ENCODE measurements at places on chromosomes 1 and 21.

GRCh38 chr1:117261424-117261785 lies 50.7 kb upstream of the VTCN1 start:
- DNase-seq, result no peak

GRCh38 chr1:214364786-214365295 lies 83.9 kb downstream of the SMYD2 start:
- DNase-seq, result no peak

GRCh38 chr1:170407138-170407537 lies 124.8 kb upstream of the GORAB start:
- DNase-seq, result peak; percentile 17

DNA sequence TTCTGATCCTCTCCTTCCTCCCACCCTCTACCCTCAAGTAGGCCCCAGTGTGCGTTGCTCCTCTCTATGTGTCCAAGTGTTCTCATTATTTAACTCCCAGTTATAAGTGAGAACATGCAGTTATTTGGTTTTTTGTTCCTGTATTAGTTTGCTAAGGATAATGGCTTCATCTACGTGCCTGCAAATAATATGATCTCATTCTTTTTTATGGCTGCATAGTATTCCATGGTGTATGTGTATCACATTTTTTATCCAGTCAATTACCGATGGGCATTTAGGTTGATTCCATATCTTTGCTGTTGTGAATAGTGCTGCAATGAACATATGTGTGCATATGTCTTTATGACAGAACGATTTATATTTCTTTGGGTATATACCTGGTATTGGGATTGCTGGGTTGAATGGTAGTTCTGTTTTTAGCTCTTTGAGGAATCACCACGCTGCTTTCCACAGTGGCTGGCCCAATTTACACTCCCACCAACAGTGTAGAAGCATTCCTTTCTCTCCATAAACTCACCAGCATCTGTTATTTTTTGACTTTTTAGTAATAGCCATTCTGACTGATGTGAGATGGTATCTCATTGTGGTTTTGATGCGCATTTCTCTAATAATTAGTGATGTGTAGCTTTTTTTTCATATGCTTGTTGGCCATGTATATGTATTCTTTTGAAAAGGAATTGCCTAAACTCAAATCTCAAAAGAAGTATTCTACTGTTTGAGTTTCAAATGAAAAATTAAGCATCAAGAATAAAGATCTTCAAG lies 116.9 kb downstream of the ETS2 start:
- DNase-seq, result no peak

- DNase-seq, result no peak
These were observed 200.5 kb downstream of the PCP4 start for GRCh38 chr21:40067751-40068150.

GRCh38 chr1:20063861-20064292 lies 6.1 kb upstream of the PLA2G5 start:
- DNase-seq, result peak; percentile 45

- no peak for DNase-seq
These were observed 243.4 kb upstream of the PTBP2 start for GRCh38 chr1:96478228-96478627.

- DNase-seq, result no peak
These were observed 29.7 kb upstream of the RNF2 start for GRCh38 chr1:185015631-185016030.

DNA sequence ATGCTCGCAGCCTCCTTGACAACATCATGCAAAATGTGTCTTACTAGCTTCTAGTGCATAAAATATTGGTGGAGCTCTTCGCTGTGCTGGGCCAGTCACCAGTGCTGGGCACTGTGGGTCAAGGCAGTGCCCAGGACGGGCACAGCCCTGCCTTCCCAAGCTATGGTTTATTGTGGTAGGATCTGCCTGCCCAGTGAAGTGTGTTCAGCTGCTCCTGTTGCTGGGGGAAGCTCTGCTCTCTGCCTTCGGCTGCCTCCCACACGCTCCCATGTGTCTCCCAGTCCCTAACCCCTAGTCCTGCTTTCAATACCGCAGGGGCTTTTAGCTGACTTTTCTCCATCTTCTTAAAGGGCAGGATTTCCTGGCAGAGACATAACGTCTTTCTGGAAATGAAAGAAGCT lies 15.7 kb downstream of the EPHX1 start:
- no peak for DNase-seq

DNA sequence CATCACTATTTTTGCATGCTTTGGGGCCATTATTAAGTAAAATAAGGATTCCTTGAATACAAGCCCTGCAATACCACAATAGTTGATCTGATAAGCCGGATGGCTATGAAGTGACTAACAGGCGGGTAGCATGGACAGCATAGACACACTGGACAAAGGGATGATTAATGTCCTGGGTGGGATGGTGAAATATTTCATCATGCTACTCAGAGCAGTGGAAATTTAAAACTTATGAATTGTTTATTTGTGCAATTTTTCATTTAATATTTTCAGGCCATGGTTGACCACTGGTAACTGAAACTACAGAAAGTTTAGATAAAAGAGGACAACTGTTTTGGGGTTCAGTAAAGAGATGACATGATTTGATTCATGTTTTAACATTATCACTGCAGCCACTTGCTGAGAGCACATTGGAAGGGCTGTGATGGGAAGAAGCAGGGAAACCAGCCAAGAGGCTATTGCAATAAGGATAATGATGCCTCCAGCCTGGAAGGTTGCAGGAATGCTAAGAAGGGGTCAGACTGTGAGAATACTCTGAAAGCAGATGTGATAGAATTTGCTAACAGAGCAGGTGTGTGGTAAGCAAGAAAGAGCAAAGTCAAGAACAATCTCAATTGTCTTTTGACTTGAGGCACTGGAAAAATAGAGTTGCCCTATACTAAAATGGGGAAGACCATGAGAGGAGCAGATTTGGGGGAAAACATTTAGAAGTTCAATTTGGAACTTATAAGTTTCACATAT lies 62.5 kb upstream of the TNFSF4 start:
- peak; percentile 93 for DNase-seq

GRCh38 chr1:112769611-112770010 lies 54.5 kb upstream of the PPM1J start:
- DNase-seq, result no peak

DNA sequence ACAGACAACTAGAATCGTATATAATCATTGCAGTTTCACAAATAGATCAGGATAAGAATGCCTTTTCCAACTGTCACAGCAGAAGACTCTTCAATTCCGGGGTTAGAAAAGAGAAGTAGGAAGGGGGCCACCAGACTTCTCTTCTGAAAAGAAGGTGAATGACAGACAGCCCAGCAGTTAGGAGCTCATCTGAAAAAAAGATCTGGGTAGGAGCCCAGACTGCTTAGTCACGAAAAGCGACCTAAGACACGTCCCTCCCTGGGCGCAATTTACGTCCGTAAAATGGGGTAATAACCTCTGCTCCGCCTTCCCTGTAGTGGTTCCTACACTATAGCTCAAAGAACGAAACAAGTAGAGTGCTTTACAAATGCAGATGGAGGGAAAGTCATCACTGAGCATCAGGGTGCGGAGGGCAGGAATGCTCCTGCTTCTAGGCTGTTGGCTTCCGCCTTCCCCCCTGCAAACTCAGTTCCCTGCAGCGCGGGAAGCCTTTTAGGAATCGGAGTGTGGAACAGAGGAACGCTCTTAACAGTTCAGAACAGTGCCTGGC lies 582 bp downstream of the ORC1 start:
- no peak for DNase-seq

- DNase-seq, result no peak
These were observed 22.4 kb upstream of the EPS8L3 start for GRCh38 chr1:109786112-109786480.

DNA sequence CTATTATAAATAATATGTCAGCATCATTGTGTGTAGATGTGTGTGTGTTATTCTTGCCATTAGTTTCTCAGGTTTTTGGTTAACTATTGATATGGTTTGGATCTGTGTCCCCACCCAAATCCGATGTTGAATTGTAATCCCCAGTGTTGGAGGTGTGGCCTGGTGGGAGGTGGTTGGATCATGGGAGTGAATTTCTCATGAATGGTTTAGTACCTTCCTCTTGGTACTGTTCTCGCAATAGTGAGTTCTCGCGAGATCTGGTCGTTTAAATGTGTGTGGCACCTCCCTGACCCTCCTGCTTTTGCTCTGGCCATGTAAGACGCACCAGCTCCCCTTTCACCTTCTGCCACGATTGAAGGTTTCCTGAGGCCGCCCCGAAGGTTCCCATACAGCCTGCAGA lies 9.6 kb upstream of the POFUT2 start:
- no peak for DNase-seq

DNA sequence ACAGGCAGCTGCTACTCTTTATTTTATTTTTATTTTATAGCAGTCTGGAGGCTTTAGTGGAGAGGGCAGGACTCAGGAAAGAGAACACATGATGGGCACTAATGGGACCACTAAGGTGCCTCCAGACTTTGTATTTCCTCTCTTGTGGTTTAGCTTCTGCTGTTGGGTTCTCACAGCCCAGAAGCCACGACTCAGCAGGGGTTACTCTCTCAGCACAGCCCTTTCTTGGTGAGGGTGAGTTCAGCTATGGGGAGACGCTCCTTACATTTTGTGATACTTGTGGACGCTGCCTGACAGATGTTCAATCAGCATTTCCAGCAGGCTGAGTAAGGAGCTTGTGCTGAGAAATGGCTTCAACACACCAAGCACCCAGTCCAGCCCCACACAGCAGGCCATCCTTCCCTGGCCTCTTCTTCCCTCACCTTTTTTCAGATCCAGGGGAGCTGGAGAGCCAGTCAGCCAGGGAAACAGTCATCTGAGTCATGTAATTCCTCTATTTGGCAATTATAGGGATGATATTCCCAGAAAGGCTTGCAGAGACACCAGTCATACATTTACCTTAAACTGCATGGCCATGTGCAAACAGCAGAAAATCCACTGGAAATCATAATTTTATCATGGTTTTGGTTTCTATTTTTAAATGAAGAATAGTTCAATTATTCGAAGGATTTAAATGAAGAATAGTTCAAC lies 53.2 kb upstream of the RAB3GAP2 start:
- DNase-seq, result no peak

GRCh38 chr1:167575649-167576048 lies 22.1 kb upstream of the CREG1 start:
- no peak for DNase-seq

- DNase-seq, result no peak
These were observed 36.9 kb upstream of the IFI16 start for GRCh38 chr1:158972841-158973240.

- no peak for DNase-seq
These were observed 643.3 kb downstream of the NPHP4 start for GRCh38 chr1:5348732-5349465.

- no peak for DNase-seq
These were observed 41.7 kb downstream of the AZIN2 start for GRCh38 chr1:33122483-33123178.

GRCh38 chr1:167514288-167514687 lies 4.0 kb downstream of the CD247 start:
- DNase-seq, result no peak

- no peak for DNase-seq
These were observed 218.6 kb upstream of the PLXNA2 start for GRCh38 chr1:208462761-208463160.

DNA sequence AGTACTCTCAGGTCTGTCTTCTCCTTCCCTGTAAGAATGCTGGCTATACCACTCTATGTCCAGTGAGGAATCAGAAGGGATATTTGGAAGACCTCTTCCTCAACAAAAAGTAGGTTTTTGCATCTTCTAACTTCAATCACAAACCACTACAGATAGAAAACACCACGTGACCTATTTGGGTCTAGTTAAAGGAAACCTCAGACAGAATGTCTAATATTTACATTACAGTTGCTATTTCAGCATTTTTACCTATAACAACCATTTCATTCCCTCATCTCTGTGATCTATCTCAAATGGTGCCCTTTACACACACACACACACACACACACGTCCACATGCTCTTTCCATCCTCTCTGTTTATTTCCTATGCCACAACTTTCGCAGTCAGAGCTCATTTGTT lies 7.9 kb upstream of the ADORA3 start:
- DNase-seq, result no peak

DNA sequence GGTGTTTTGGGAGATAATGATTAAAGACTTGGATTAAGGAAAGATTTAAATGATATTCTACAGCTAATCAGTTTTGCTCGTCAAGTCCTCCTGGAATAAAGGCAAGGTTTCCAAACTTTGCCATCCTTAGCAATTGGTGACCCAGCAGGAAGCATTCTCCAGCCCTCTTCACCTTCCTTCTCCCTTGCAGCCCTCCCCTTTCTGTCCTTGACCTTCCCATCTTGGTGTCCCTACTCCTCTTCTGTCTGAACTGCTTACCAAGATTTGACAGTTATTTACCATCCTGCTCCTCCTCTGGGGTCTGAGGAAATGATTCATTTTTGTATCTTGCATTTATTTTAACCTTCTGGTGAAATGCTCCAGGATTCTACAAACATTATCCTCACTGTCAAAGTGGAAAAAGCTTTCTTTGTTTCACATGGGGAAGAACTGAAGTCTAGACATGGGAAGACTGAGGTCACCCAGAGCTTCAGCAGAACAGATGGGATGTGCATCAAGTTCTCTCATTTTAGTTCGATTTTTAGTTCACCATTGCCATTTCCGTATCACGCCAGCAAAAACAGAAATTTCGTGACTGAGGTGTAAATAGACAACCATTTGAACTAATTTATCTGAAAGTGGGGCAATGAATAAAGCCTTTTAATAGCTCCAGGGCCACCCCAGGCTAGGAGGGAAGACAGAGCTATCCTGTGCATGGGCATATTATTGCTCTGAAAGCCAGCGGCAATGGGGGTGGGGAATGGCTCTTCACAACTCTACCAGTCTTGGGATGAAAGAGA lies 504.4 kb upstream of the PLXNA2 start:
- no peak for DNase-seq

DNA sequence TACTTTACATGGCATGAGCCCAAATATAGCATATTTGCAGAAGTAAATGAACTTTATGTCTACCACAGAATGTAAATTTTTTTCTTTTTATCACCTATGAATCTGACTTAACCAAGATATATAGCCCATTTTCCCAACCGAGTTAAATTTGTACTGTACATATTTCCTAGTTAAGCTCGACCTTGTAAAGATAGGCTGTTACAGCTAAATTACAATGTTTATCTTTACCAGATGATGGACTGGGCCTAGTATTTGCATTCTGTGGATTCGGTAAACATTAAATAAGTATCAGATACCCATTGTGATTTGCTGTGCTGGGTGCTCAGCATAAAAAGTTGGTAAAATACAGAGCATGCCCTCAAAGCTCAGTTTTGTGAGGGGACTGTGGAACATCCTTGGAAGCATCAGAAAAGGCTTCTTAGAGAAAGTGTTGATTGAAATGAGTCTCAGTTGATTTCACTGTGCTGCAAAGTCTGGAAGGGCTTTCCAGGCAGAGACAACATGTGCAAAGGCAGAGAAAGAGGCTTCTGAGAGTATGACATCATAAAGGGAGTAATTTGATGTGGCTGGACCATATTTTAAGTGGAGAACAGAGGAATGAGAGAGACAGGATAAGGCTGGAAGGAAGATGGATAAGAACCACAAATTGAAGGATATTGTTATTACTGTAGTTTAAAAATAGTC lies 27.4 kb downstream of the MORC3 start:
- no peak for DNase-seq

DNA sequence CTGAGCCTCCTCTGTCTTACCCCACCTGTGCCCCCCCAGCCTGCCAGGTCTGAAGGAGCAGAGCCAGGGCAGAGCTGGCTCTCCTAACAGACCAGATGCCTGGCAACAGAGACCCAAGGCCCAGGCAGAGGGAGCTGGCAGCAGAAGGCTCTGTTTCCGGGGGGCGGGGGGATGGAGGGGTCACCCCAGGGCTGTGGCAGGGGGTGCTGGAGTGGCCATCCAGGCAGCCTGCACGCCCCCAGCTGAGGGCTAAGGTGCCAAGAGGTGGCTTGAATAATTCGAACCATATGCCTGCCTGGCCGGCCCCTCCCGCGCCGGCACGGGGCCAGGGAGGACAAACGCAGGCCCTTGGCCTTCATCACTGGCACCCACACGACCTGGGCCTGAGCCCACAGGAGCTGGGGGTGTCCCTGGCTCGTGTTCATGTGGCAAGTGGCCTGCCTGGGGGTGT lies 16.0 kb upstream of the PLEKHG5 start:
- no peak for DNase-seq
